ENCODE measurements at places on chromosomes 6 and 20.

- DNase-seq, result no peak
Observed at GRCh38 chr6:2376429-2377355, 131.3 kb upstream of the GMDS start.

- no peak for DNase-seq
Observed at GRCh38 chr20:53492212-53492611, 101.4 kb downstream of the ZNF217 start.

GRCh38 chr20:46420878-46421277 lies 14.5 kb upstream of the ELMO2 start:
- DNase-seq, result no peak

DNA sequence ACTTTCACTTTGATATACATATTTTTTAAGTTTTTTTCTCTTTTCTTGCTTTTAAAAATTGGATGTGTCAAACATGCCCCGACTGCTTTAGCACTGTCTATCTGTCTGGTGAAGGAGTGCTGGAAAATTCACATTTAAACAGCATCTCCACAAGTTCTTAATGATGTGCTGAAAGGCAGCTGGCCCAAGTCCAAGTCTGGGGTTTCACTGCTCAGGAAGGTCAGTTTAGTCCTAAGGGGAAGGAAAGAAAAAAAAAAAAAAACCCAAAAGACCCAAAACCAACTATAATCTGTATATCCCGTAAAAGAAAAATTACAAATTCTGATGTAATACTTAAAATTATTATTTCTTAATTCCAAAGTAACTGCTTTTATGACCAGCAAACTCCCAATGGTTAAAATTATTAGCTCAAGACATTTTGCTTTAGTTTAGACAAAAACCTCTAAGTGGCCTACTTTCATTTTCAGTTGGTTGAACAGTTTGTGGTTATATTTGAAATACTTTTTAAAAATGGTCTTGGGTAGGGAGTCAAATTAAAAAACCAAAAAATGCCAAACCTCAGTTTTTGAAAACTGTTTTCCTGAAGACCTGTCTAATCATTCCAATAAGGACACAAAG lies 79.5 kb upstream of the PREP start:
- no peak for DNase-seq

- no peak for DNase-seq
Observed at GRCh38 chr6:36837686-36838085, 1.6 kb downstream of the CPNE5 start.

GRCh38 chr6:143264379-143264778 lies 186.1 kb downstream of the ADAT2 start:
- no peak for DNase-seq

DNA sequence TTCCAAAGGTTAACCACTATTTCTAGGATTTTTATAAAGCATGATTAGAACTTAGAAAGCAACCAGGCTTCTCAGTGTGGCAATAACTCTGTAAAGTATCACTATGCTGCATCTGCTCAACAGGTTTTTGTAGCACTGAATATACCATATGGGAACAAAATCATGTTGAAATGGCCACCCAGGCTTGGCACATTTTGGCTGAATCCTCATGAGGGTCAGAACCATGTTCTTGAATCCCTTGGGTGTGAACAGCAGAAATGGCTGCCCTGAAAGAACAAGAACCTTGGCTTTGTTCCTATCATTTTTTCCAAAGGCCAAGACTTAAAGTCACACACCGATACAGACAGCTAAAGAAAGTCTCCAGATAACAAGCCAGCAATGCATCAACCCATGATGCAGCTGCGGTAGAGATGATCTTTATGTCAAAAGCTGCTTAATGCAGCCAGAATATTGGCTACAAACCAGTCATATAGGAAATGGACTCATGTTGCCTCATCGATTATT lies 283.0 kb upstream of the NOX3 start:
- no peak for DNase-seq

DNA sequence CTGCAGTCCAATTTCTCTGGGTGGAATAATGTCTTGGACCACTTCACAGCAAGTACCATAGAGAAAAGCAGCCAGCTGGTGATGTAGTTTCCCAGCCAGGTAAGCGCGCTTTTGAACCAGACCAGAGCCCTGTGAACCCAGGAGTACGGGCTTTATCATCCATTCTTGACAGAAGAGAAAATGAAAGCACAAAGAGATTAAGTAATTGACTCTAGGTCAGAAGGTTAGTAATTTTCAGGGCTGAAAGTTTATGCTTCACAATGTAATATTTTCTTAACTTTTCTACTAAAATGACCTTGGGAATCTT lies 7.1 kb upstream of the UST start:
- DNase-seq, result no peak

DNA sequence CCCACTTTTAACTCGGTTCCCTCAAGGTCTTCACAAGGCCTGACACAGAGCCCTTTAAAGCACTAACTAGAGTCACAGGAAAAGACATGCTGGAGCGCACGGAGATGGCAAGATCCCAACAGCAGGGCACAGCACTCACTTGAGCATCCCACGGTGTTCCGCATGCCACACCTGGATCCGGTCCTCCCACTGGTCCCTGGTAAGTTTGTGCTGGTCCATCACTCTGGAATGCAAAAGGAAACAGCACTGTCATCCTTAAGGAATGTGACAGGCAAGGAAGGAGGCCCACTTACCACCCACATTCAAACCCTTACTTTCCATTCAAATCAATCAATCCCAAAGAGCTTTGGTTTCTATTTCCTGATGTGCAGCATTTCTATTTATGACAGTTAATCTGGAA lies 34.7 kb downstream of the EZR start:
- DNase-seq, result no peak

- no peak for DNase-seq
Observed at GRCh38 chr6:56832225-56832624, 122.7 kb upstream of the BEND6 start.

GRCh38 chr6:44004625-44005506 lies 122.4 kb downstream of the MRPL14 start:
- DNase-seq, result no peak

DNA sequence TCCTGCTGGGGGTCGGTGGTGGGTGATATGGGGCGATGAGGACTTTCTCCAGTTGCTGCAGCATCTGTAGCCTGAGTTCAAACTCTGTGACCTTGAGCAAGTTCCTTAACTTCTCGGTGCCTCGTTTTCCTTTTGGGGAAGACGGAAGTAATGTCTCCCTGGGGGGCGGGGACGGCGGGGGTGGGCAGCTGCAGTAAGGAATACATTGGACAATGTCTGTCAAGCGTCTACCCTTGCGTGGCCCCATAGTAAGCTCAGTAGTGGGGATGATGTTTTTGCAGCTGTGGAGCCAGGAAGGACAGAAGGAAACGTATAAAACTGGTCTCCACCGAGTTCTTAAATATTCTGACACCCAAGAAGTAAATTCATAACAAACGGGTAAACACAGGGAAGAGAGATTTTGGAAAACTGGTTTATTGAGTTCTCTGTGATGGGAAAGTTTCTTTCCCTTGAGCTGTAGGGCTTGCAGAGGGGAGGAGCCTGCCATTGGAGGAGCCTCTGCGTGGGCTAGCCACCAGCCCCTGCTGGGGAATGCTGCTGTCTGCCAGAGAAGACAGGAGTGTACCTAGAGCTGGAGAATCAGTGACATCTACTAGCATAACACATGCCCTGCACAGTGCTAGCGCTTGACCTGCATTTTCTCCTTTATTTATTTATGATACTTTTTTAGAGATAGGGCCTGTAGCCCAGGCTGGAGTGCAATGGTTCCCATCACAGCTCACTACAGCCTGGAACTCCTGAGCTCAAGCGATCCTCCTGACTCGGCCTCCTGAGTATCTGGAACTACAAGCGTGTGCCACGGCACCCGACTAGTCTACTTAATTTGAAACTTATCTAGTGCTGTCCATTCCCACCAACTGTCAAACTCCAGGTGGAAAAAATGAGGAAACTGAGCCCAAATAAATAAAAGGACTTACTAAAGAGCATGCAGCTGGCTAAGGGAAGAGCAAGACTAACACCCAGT lies 1.2 kb upstream of the ACSS1 start:
- DNase-seq, result no peak

DNA sequence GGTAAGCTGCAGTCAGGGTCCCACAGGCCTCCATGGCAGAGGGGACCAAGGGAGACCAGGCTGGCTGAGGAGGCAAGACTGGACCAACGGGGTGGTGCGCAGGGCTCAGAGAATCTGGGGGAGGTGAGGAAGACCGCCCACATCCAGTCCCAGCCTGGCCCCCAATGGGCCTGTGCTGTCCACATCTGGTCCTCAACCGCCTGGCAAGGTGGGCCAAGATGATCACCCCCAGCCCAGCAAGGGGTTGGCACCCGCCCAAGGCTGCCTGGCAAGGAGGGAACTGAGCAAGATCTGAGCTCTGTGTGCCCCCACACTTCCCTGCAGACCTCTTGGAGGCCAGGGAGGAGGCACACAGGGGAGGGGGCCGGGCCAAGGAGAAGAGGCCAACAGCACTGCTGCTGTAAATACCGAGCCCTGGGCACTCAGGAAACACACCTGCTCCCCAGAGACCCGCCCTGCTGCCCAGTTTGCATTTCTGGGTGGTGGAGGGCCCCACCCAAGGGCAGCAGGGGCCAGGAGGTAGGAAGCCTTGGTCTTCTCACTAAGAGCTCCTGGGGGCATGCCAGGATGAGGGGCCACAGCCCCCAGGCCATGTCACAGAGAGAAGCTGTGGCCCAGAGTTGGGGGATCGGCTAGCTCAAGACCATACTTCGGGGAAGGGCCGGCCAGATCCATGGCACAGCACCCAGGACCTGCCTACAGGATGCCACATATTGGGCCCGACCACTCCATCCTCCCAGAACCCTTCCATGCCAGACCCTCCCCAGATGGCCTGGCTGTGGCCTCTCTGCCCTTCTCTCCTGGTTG lies 109.6 kb downstream of the ASXL1 start:
- DNase-seq, result no peak

- DNase-seq, result no peak
Observed at GRCh38 chr20:4885877-4886276, 115.4 kb downstream of the SLC23A2 start.

- no peak for DNase-seq
Observed at GRCh38 chr20:24783631-24784492, 165.2 kb upstream of the CST7 start.

- no peak for DNase-seq
Observed at GRCh38 chr6:106899697-106900096, 74.8 kb downstream of the CD24 start.

DNA sequence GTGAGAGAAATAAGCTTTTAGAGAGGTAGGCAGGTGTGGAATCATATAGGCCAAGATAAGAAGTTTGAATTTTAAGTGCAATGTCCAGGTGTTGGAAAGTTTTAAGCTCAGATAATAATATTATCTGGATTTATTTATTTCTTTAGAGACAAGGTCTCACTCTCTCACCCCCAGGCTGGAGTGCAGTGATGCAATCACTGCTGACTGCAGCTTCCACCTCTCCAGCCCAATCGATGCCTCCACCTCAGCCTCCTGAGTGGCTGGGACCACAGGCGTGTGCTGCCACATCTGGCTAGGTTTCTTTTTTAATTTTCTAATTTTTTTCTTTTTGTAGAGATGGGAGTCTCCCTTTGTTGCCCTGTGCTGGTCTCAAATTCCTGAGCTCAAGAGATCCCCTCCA lies 5.5 kb upstream of the MAS1L start:
- no peak for DNase-seq

GRCh38 chr6:148868901-148869300 lies 122.1 kb downstream of the UST start:
- no peak for DNase-seq

DNA sequence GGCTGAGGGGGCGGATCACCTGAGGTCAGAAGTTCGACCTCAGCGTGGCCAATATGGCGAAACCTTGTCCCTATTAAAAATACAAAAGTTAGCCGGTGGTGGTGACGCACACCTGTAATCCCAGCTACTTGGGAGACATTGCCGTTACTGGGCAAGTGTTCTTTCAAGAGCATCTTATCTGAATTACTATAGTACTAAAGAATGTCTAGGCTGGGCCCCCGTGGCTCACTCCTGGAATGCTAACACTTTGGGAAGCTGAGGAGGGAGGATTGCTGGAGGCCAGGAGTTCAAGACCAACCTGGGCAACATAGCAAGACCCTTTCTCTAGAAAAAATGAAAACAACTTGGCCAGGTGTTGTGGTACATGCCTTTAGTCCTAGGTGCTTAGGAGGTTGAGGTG lies 859 bp upstream of the ZFP57 start:
- no peak for DNase-seq

DNA sequence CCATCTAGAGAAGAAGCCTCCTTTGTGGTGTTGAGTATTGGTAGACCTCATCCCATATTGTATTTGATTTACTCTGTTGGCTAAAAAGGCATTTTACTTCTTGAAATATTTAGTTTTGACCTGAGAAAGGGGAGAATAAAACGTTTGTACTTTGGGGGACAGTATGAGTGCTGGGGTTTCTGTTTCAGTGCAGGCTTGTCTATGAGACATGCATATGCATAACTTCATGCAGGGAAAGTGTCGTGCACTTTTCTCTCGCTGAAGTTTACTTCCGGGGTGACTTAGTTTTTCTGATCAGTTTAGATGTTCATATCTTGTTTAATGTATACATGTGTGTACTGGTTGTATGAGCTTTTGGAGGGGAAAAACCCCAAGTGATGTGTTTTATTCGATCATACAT lies 59.5 kb downstream of the UTRN start:
- no peak for DNase-seq

- DNase-seq, result no peak
Observed at GRCh38 chr6:11296449-11297375, 64.2 kb upstream of the NEDD9 start.

GRCh38 chr6:35967076-35967774 lies 46.3 kb upstream of the SRPK1 start:
- no peak for DNase-seq

- no peak for DNase-seq
Observed at GRCh38 chr6:82057846-82058554, 189.5 kb downstream of the IBTK start.

- peak; percentile 50 for DNase-seq
Observed at GRCh38 chr20:1225783-1226654, at the start of gene RAD21L1. RAD21L1 (plus strand) TSS chr20:1226044; CDS start chr20:1228454, 2,410 bp downstream.

DNA sequence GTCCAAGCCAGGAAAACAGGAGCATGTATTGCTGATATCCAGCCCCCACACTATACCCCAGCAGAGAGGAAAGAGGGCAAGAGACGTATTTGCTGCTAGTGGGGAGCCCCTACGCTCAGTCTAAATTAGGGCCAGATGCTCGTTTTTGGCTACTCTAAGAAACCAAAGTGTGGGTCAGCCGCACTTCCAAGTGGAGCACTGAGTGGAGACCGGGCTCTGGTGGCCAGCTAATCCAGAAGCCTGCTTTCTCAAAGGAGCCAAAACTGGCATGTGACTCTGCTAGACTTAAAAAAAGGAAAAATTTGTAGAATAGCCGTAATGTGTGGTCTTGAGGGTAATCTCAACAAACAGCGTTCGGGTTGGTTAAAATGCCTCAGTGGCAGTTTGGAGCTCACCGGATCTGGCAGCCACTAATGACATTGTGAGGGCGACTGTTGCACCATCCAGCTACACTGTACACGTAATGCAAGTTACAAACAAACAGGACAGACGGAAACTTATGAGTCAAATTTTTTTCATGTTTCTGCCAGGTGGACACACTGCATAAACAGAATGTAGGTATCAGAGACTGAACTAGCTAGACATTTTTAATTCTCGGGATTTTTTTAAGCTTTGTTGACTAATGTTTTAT lies 230.9 kb downstream of the FOXC1 start:
- no peak for DNase-seq

DNA sequence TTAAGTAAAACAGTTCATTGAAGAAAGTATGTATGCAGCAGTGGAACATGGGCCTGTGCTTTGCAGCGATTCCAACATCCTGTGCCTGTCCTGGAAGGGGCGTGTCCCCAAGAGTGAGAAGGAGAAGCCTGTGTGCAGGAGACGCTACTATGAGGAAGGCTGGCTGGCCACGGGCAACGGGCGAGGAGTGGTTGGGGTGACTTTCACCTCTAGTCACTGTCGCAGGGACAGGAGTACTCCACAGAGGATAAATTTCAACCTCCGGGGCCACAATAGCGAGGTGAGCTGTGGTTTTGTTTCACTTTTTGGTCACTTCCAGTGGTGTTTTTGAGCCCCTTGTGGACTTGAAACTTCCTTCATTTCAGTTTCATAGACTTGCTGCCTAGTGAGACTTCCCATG lies 1.7 kb downstream of the TULP4 start:
- DNase-seq, result no peak
